Nephron progenitor cell (in vitro differentiated cells): ENCODE measurements at places on chromosomes 7 and 10.

DNA sequence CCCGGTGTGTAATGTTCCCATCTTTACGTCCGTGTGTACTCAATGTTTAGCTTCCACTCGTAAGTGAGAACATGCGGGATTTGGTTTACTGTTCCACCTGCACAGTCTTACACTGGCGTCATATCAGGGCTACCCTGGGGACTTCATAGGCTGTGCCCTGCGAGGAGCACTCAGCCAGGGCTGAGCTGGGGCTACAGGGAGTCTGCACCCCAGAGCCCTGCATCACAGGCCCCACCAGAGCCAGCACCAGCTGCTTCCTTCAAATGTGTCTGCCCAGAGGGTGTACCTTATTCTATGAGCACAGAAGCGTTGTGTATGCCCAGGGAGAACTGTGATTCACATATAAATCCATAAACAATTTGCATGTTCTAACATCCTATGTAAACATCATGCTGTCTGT is 277.1 kb downstream of the TCERG1L start:
- DNase-seq: no peak

DNA sequence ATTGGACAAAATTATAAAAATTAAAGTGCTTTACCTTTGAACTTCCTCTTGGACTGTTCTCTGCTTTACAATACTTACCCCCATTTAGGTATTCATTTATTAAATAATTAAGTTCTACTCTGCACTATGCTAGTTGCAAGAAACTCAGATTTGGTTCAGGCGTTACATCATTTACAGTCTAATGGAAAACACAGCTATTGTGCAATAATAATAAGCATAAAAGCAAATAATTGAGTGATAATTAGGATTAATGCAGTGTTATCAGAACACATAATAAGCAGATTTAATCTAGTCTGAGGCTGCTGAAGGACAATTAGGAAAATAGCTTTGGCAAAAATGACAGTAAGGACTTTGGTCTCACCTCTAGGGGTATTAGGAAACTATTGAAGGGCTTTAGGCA is 493.2 kb upstream of the ADARB2 start:
- DNase-seq: no peak

DNA sequence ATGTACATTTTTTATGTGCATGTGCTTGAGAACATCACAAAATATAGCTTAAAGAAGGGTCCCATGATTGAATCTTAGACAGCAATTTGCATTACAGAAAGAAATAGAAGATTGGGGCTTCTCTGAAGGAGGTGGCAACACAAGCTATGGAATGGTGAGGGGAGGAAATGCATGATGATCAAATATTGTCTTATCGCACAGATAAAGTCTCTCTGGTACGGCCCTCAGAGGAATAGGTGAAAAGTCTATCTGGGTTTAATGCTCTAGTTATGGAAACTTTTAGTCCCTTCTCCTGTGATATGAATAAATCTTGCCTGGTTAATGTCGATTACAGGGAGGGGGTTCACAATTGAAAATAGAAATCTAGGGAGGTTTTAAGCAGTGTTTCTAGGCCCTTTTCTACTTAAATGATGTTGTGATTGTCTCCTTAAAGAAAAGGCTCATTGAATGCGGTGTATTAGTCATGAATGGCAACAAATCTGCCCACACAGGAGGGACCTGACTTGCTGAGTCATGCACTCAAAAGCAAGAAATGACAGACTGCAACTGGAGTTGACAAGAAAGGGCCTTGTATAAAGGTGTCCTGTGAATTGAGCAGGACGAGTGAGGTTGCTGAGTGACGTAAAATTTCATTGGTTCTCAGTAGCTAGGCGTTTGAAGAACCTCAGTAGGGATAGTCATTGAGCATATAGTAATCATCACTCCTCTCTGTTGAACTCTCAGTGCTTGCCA is 133.4 kb upstream of the CSTF2T start:
- no peak for DNase-seq

DNA sequence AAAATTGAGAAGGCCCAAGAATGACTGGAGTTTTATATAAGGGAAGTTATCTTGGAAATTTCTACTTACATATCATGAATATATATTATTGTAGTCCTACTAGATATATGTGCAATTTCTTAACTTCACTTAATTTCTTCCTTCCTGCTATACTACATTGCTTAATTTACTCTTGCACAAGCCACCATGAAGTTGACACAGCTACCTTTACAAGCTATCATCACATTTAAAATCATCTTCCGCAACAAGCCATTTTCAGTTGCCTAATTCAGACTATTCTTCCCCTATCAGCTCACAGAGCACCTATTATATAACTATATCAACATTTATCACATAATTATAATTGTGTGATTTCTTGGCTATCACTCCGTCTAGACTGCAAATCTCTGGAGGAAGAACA is 418.4 kb downstream of the PARD3 start:
- no peak for DNase-seq

- DNase-seq: no peak
Observed at GRCh38 chr10:19683356-19683755, 132.9 kb upstream of the PLXDC2 start.
